ENCODE measurements at places on chromosomes 1 and 21.

DNA sequence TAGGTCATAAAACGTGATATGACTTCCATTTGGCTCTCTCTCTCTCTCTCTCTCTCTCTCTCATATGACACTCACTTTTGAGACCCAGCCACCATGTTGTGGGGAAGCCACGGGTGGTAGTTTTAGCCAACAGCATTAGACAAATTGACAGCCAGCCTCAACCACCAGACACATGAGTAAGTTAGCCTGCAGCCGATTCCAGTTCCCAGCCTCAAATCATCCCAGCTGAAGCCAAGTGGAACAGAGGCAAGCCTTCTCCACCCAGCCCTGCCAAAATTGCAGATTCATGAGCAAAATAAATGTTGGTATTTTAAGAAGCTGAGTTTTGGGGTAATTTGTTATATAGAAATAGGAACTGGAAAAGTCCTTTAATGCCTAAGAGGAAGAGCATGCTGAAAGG is 98.0 kb upstream of the DNAH14 start:
- H3K27ac ChIP-seq = no peak overlapping the region
- DNase-seq = no peak
- H3K36me3 ChIP-seq = no peaks in the 10 kb centered on the region
- no peaks in the 10 kb centered on the region for H3K4me1 ChIP-seq
- H3K27me3 ChIP-seq = no peaks in the 10 kb centered on the region

GRCh38 chr1:117669572-117669971 is 63.7 kb downstream of the TENT5C start:
- H3K36me3 ChIP-seq = no peaks in the 10 kb centered on the region
- no peak for DNase-seq
- no peak overlapping the region for H3K27ac ChIP-seq
- no peak overlapping the region for H3K4me3 ChIP-seq
- H3K4me1 ChIP-seq = no peaks in the 10 kb centered on the region

GRCh38 chr1:15691434-15692032 is 7.4 kb downstream of the PLEKHM2 start:
- no peaks in the 10 kb centered on the region for H3K27me3 ChIP-seq
- peaks cover 10% of the 10 kb centered on the region for H3K36me3 ChIP-seq
- no peak overlapping the region for H3K27ac ChIP-seq
- no peaks in the 10 kb centered on the region for H3K4me1 ChIP-seq

DNA sequence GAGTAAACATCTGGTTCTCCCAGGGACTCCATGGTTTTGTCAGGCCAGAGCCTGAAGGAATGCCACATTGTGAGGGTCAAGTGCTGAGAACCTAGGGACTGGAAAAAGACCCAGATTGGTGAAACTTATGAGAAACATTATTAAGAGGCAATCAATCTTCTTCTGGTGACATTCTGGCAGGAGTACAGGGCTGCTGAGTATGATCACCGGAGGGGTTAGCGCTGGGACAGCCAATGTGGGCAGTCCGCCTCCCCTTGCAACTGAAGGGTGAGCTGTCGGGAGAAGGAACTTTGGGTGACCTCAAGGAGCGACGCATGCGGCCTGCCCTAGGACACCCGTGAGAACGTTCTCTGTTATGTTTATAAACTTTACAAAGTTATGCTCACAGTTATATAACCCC is 429.0 kb downstream of the LMO4 start:
- no peak overlapping the region for H3K4me3 ChIP-seq
- H3K36me3 ChIP-seq = no peaks in the 10 kb centered on the region
- H3K27me3 ChIP-seq = no peaks in the 10 kb centered on the region
- no peak for DNase-seq
- H3K27ac ChIP-seq = no peak overlapping the region

DNA sequence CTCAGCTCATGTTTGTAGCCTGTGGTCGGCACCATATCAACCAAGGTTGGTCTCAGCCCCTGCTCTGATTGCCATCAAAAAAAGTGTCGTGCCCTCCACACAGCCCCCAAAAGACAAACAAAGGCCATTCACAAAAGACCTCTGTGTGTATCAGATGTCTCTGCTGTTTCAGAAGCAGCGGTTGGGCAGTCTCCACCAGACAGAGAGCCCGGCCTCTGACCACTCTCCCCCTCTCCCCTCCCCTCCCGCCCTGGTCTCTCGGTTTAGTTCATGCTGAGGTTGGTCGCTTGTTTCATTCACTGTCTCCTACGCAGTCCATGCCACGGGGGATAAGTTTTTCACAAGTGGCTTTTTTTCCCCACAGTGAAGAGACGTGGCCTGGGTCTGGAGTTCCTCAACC is 27.1 kb downstream of the ACTA1 start:
- H3K27me3 ChIP-seq = peaks cover 40% of the 10 kb centered on the region
- H3K27ac ChIP-seq = no peak overlapping the region

- H3K27ac ChIP-seq = no peak overlapping the region
- peaks cover under 1% of the 10 kb centered on the region for H3K4me1 ChIP-seq
- no peak overlapping the region for H3K4me3 ChIP-seq
- no peaks in the 10 kb centered on the region for H3K27me3 ChIP-seq
- no peaks in the 10 kb centered on the region for H3K36me3 ChIP-seq
- DNase-seq = no peak
These were observed 125.2 kb upstream of the F3 start for GRCh38 chr1:94666797-94667196.

DNA sequence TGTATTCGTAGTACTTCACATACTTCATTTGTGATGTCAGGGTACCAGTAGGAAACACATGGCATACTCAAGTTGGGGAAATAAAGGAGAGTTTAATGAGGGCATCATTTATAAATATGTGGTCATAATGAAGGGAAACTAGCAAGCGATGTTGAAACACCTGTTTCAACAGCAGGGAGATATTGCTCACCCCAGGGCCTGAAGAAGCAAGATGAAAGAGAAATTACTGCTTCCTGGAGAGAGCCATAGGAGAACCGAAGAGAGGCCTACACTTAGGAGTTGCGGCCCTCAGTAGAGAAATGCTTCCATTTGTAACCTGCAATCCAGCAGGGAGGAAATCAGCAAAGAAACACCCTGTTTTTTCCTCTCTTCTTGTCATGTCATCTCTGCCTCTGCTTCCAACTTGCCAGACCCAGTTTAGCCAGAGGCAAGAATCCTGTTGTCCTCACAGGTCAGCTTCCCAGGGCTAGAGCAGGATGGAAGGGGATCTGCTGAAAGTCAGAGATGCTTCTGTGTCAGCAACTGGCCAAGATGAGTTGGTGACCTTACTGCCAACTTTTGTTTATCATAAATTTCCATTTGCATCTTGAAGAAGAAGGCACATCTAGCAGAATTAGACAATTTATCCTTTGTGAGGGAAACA is 67.6 kb upstream of the TSPAN2 start:
- no peak for DNase-seq
- no peaks in the 10 kb centered on the region for H3K36me3 ChIP-seq
- H3K4me1 ChIP-seq = no peaks in the 10 kb centered on the region
- no peak overlapping the region for H3K4me3 ChIP-seq

DNA sequence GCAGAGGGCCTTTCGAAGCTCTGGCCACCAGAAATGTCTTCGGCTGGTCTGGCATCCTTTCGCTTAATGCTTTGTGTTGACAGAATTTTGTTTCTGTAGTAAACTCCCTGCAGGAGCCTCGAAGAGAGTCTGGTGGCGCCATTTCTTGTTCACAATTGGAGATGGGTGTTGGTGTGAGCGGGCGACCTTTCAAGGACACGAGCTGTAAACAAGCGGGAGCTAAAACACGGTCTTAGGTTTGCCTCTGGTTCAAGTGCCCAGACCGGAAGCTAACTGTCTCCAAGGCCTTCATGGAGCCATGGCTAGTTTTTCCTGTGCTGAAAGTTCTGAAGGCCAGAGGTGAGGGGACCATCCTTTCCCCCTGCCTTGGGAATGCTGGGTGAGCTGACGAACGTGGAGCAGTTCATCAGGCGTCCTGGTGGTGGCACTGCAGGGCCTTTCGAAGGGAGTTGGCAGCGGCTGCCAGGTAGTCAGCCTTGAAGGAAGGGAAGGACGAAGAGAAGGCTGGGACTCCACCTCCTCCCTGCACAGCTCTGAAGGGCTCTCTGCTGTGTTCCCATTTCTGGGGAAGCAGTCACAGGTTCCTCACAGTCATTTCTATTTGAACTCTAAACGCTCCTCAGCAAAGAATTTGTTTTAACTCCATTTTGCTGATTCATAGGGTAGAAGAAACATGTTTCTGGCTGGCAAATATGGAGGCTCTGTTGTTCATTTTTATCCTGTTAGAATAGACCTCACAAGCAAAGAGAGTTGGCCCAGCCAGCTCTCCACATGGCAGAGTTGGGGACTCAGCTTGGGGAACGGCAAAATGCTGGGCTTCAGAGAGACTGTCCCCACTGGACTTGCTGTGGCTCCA is 35.2 kb downstream of the URB2 start:
- no peak overlapping the region for H3K27ac ChIP-seq
- peaks cover 4% of the 10 kb centered on the region for H3K36me3 ChIP-seq
- no peak overlapping the region for H3K4me3 ChIP-seq
- H3K4me1 ChIP-seq = no peaks in the 10 kb centered on the region
- H3K27me3 ChIP-seq = no peaks in the 10 kb centered on the region

DNA sequence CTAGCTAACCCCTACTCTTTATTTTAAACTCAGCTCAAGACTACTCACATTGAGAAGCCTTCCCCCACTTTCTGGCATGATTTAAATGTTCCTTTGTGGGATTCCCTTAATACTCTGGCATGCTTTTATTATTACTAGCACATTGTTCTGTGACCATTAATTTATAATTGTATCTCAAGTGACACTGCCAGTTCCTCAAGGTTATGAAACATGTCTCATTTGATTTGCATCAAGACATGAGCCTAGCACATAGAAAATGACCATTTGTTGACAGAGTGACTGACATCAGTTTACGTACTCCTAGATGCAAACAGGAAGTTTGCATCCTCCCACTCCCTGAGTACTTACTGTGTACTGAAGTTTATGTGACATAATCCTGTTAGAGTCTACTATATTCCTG is 15.2 kb downstream of the RGS4 start:
- H3K27me3 ChIP-seq = no peaks in the 10 kb centered on the region
- H3K4me3 ChIP-seq = no peak overlapping the region
- no peak for DNase-seq

DNA sequence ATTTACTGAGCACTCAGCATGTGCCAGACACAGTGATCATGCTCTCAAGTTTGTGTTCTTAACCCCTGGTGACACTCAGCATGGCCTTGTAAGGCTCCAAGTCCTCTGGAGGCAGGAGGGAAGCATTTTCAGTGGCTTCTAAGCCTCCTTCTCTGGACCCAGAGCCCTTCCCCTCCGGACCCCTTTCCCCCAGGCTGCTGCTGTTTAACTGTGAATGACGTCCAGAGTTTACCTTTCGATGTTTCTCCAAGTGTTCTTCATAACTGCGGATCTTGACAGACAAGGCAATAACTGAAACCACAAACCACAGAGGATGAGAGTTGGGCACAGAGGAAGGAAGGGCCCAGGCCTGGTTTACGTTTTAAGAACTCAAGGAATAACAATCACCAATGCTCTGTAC is 6.5 kb downstream of the MRPS15 start:
- no peak overlapping the region for H3K4me3 ChIP-seq
- peaks cover 55% of the 10 kb centered on the region for H3K36me3 ChIP-seq
- DNase-seq = no peak
- H3K27ac ChIP-seq = no peak overlapping the region
- no peaks in the 10 kb centered on the region for H3K27me3 ChIP-seq

DNA sequence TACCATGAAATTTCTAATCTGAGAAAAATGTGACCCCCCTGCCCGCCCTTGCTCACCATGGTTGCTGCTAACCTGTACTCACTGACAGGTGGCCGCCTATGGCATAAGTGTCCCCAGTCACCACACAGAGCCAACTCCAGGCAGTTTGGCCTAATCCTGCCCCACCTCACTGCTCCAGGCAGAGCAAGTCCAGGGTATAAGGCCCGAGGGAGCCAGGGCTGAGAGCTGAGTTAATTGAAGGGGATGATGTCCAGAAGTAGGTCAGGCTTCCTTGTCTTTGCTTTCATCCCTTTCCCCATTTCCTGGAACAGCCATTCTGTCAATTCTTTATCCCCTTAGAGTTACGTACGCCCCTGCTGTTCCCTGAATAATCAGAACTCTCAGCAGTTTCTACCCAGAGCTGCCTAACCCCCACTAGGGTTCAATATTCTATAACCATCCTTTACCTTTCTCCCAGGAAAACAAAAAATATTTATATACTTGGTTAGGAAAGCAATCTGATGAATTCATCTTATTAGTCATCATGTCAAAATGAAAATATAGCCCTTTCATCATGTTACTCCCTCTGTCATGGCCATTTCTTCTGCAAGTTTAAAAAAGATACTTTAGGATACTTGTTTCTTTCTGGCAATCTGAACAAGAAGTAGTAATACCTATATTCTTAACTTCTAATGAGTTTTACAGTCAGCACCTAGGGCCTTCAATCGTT is 29.4 kb upstream of the CD101 start:
- no peaks in the 10 kb centered on the region for H3K27me3 ChIP-seq
- peaks cover 5% of the 10 kb centered on the region for H3K4me1 ChIP-seq
- DNase-seq = no peak
- H3K36me3 ChIP-seq = peaks cover 40% of the 10 kb centered on the region

GRCh38 chr1:237093691-237094090 is 51.7 kb downstream of the RYR2 start:
- H3K36me3 ChIP-seq = no peaks in the 10 kb centered on the region
- no peaks in the 10 kb centered on the region for H3K4me1 ChIP-seq
- no peak for DNase-seq
- H3K27me3 ChIP-seq = no peaks in the 10 kb centered on the region
- no peak overlapping the region for H3K27ac ChIP-seq
- H3K4me3 ChIP-seq = no peak overlapping the region

- no peaks in the 10 kb centered on the region for H3K27me3 ChIP-seq
- no peak overlapping the region for H3K27ac ChIP-seq
- peaks cover 16% of the 10 kb centered on the region for H3K4me1 ChIP-seq
- no peaks in the 10 kb centered on the region for H3K36me3 ChIP-seq
- no peak overlapping the region for H3K4me3 ChIP-seq
- DNase-seq = no peak
These were observed 9.5 kb downstream of the CTSK start for GRCh38 chr1:150798525-150798924.

- DNase-seq = no peak
- H3K36me3 ChIP-seq = no peaks in the 10 kb centered on the region
- H3K4me1 ChIP-seq = peaks cover 4% of the 10 kb centered on the region
These were observed 169.8 kb downstream of the ADGRL4 start for GRCh38 chr1:78836726-78837125.

DNA sequence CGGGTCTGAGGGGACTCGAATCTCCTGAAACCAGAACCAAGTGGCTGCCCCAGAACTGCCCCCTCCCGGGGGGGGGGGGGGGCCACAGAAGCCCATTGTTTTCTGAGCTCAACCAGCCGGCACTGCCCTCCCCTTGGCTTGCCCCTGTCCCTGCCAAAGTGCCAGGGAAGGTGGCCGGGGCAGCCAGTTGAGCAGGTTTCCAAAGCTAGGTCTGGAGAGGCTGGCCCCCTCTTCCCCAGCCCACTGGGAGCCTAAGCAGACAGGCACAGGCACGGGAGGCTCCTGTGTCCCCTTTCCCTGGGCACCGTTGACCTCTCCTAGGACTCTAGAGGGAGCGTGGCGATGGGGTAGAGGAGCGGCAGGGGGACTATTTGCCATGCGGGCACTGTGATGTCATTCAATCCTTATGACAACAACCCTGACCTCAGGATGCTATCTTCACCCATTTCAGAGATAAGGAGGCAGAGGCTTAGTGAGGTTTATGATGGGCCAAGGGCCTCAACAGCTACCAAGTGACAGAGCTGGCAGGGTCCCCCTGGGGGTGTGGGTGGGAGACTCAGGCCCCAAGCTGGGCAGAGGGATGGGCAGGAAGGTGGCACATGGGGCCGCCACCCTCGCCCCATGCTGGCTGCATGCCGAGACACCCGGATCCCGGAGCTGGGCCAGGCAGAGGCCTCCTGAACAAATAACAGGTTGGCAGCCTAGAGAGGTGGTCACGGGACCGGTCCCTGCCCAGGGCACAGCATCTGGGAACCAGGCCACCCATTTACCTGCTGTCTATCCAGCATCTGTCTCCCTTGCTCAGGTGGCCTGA is 35.0 kb downstream of the RAP1GAP start:
- H3K27ac ChIP-seq = no peak overlapping the region
- peaks cover 16% of the 10 kb centered on the region for H3K4me1 ChIP-seq
- no peaks in the 10 kb centered on the region for H3K36me3 ChIP-seq
- no peak overlapping the region for H3K4me3 ChIP-seq
- DNase-seq = no peak
- no peaks in the 10 kb centered on the region for H3K27me3 ChIP-seq

All from neuronal stem cell (in vitro differentiated cells).